ENCODE measurements at places on chromosomes 7 and 10. TPM values are rescaled to one million over a fixed set of nuclear protein-coding genes. Genes with fewer than 3 reads are reported as not detected.

GRCh38 chr7:101874028-101874427, 56.6 kb downstream of the CUX1 start:
- no peak for DNase-seq

DNA sequence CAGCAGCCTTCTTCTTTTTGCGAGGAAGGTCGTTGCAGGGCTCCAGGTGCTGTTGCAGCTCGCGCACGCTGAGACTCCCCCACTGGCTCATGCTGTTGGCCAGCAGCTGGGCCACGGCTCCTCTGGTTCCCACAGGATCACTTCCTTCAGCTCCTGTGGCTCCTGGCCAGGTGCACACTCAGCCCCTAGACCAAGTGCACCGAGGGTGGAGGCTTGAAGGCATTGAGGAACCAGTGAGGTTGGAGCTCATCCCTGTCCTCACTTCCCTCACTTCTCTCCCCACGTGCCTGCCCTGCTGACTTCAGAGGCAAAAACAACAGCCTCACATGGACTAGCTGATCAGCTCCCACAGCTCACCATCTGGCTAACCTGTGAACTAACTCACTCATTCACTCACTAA, 46.2 kb upstream of the ADRB1 start:
- no peak for DNase-seq

The AGAP6 gene
- polyA plus RNA-seq: 1.9 TPM

The SFRP4 gene
- not detected for polyA plus RNA-seq

The AGMO gene
- polyA plus RNA-seq: not detected

Data from CD4-positive, alpha-beta memory T cell (primary cell).